ENCODE measurements at places on chromosomes 5 and 9.

DNA sequence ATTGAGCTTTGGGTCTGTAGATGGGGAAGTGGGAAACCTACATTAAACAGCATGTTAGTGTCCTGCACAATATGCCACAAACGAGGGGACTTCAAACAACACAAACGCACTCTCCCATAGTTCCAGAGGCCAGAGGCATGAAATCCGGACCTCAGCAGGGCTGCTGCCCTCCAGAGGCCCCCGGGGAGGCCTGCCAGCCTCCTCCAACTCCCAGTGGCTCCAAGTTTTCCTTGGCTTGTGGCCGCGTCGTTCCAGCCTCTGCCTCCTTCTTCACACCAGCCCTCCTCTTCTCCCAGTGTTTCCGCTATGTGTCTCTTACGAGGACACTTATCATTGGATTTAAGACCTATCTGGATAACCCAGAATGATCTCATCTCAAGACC, 13.3 kb upstream of the COL5A1 start:
- DNase-seq = no peak

GRCh38 chr9:12684974-12685373, 8.2 kb upstream of the TYRP1 start:
- no peak for DNase-seq

DNA sequence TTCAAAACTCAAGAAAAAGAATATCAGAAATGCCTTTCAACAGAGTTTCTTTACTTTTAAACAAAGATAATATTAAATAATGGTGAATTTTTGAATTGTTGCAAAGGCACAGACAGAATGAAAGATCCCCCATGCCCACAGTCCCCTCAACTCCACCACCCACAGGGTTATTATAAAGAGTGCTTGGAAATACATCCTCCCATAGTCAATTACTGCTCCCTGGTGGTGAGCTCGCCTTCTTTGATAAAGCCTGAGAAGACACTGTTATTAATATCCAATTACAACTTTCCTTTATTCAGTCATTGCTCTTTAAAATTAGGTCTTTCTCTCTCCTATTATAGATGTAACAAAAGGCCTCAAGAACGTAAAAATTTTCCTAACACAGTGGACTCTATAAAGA, 490.2 kb upstream of the RORB start:
- DNase-seq = no peak

- no peak for DNase-seq
Measured at GRCh38 chr5:169213479-169213878, 87.5 kb downstream of the SLIT3 start.

Measured in cerebellar cortex (tissue), 1 donor.